Thoracic aorta (tissue), 2 donors: ENCODE measurements at places on chromosomes 2 and 18.

DNA sequence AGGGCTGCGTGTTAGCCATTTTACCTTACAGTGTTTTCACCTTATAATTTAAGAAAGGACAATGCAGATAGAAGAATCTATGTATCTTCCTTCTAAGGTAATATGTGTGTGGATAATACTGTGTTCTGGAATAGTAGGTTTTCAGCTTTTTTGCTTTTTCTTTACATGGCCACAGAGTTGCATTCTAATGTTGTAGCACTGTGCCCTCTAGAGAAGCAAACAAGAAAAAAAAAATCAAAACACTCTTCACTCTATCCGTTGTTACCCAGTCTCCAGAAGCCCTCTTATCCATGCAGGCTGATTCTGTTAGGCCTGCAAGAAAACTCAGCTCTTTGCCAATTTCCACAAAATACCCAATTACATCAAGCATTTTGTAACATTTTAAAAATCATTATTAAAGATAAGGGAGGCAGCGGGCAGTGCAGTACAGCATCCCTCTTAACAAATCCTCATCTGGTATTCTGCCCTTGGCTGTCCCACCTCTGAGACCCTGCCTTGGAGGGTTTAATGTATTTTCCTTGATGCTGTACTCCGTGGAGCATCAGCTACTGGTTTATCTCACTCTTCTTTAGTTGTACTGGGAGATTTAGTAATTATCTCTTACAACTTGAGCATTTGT is 41.8 kb downstream of the CDH7 start:
- H3K27ac ChIP-seq, result no peak overlapping the region
- H3K4me1 ChIP-seq, result no peaks in the 10 kb centered on the region
- DNase-seq, result no peak
- no peaks in the 10 kb centered on the region for H3K27me3 ChIP-seq

- no peak for DNase-seq
- peaks cover 16% of the 10 kb centered on the region for H3K4me1 ChIP-seq
- no peaks in the 10 kb centered on the region for H3K36me3 ChIP-seq
- no peaks in the 10 kb centered on the region for H3K27me3 ChIP-seq
These were observed 22.3 kb upstream of the CAVIN2 start for GRCh38 chr2:191869178-191869577.

DNA sequence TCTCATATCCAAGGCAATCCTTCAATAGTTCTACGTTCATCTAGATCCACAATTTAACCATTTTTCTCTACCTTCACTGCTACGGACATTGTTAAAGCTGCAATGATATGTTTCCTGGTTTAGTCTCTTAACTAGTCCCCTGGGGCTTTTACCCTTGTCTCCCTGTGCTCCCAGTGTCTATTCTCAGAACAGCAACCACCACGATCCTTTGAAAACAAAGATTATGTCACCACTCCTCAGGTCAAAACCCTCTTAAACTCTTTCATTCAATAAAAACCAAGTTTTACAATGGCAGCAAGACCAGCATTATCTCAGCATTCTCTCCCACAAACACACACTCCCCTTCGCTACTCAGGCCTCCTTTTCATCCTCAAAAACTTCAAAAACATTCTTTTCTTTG is 298.2 kb upstream of the CHST9 start:
- H3K27me3 ChIP-seq, result no peaks in the 10 kb centered on the region
- no peak for DNase-seq
- H3K4me1 ChIP-seq, result no peaks in the 10 kb centered on the region
- no peak overlapping the region for H3K27ac ChIP-seq
- no peaks in the 10 kb centered on the region for H3K36me3 ChIP-seq
- H3K4me3 ChIP-seq, result no peak overlapping the region

DNA sequence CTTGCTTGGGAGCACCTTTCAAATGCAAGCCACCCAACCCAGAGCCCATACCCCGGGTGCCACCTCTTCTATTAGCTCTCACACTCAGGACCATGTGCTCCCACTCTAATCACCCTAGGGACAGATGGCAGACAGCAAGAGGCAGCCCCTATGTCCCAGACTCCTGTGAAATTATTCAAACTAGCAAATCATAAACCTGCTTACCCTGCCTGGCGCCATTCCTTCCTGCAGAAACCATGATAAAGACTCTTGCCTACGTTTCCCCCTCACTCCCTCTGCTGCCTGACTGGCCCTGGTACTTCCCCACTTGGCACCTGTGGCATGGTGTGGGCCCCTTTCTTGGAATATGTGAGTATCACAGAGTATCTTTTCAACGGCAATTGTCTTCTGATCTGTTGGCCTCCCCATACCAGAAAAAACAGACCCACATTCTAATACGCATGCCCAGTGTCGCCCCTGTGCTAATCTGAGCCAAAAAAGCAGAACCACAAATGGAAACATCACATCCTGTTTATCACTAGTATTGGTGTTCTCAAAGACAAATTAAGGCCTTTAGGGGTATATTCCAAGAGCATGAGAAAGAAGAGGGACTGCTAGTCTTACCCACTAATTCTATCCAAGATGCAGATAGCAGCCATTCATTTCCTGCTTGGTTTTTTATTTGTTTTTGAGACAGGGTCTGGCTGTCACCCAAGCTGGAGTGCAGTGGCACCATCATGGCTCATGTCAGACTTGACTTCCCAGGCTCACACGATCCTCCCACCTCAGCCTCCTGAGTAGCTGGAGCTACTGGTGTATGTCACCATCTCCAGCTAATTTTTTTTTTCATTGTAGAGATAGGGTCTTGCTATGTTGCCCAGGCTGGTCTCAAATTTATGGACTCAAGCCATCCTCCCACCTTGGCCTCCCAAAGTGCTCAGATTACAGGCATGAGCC is 44.1 kb upstream of the TTC39C start:
- no peak overlapping the region for H3K4me3 ChIP-seq
- H3K27ac ChIP-seq, result no peak overlapping the region
- no peak for DNase-seq
- H3K27me3 ChIP-seq, result no peaks in the 10 kb centered on the region
- no peaks in the 10 kb centered on the region for H3K36me3 ChIP-seq

DNA sequence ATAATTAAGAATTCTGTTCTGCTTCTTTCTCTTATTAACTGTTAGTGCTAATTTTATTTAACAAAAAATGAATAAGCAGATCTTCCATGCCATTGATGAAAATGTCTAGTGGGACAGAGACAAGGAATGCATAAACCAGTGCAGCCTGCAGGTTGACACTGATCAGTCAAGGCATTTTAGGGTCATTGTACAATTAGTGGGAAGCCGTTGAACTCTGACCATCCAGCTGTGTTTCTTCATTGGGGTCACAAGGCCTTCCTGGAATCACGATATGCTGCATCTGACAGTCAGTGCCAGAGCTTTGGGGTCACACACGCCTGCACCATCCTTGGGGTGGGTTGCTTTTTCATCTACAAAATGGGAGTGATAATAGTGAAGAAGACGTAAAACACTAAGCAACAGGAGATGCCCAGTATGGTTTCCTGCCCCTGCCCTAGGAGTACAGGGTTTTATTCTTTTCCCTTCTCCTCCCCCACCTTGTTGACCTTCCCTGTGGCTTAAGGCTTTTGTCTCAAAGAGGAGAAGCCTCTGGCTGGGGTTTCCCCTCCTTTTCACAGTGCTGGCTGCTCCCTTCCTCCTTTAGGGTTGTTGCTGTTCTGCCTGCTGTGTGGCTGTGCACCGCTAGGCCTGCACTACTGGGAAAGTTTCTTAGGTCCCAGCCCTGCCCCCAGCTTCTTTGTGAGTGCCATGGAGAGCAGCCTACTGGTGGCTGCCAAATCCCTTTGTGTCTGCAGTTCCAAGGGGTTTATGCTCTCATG is 245.6 kb downstream of the TPGS2 start:
- H3K4me1 ChIP-seq, result peaks cover 20% of the 10 kb centered on the region
- DNase-seq, result no peak
- no peaks in the 10 kb centered on the region for H3K27me3 ChIP-seq
- no peak overlapping the region for H3K4me3 ChIP-seq

GRCh38 chr18:61371111-61371510 is 37.9 kb downstream of the CDH20 start:
- no peak overlapping the region for H3K27ac ChIP-seq
- H3K4me1 ChIP-seq, result no peaks in the 10 kb centered on the region
- no peak overlapping the region for H3K4me3 ChIP-seq
- H3K36me3 ChIP-seq, result no peaks in the 10 kb centered on the region

GRCh38 chr18:11654736-11655605 is 34.1 kb upstream of the GNAL start:
- H3K36me3 ChIP-seq, result no peaks in the 10 kb centered on the region
- H3K27me3 ChIP-seq, result no peaks in the 10 kb centered on the region
- peak overlapping the region; percentile 36 for H3K4me3 ChIP-seq
- H3K27ac ChIP-seq, result no peak overlapping the region

DNA sequence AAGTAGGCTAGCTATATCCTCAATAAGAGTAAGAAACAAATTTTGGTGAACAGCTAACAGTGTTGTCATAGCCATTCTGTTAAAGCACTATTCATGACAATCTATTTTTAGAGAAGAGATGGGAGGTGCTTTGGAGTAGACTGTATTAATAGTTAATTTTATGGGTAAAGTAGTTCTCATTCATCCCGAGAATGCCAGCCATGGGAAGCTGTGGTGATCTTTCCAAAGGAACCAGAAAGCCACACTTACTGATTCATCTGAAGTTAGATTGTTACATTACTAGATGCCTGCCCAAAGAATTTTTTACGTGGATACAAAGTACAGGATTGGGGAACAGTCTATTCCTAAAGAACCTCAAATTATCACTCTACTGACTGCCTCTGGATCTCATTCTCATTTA is 74.6 kb downstream of the ZRANB3 start:
- no peak for DNase-seq
- H3K4me3 ChIP-seq, result no peak overlapping the region
- H3K36me3 ChIP-seq, result no peaks in the 10 kb centered on the region

DNA sequence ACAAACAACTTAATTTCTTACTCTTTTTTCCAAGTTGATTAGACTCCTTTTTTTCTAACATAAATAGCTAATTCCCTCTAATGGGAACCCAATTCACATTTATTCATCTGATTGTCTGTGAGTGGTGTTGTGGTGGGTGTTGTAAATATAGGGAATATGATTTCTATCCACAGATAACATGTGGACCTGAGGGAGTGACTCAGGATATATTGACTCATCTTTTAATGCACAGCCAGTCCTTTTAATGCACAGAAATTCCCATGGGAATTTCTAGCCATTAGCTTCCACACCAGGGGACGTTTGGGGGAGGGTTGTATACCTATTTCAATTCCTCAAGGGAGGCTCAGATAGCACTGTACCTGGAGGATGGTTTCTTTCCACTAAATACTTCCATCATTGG is 1339.6 kb upstream of the LRRTM1 start:
- no peaks in the 10 kb centered on the region for H3K4me1 ChIP-seq
- H3K27ac ChIP-seq, result no peak overlapping the region
- H3K27me3 ChIP-seq, result no peaks in the 10 kb centered on the region
- H3K4me3 ChIP-seq, result no peak overlapping the region
- DNase-seq, result no peak
- H3K36me3 ChIP-seq, result no peaks in the 10 kb centered on the region

- H3K27me3 ChIP-seq, result no peaks in the 10 kb centered on the region
- DNase-seq, result no peak
- H3K27ac ChIP-seq, result no peak overlapping the region
- H3K36me3 ChIP-seq, result no peaks in the 10 kb centered on the region
These were observed 84.5 kb upstream of the RBBP8 start for GRCh38 chr18:22848615-22849014.

GRCh38 chr2:128260239-128261138 is 58.2 kb downstream of the HS6ST1 start:
- H3K36me3 ChIP-seq, result no peaks in the 10 kb centered on the region
- H3K4me3 ChIP-seq, result peak overlapping the region; percentile 43
- H3K27ac ChIP-seq, result peak overlapping the region; percentile 67
- DNase-seq, result peak; percentile 21
- H3K27me3 ChIP-seq, result no peaks in the 10 kb centered on the region
- peaks cover 3% of the 10 kb centered on the region for H3K4me1 ChIP-seq

DNA sequence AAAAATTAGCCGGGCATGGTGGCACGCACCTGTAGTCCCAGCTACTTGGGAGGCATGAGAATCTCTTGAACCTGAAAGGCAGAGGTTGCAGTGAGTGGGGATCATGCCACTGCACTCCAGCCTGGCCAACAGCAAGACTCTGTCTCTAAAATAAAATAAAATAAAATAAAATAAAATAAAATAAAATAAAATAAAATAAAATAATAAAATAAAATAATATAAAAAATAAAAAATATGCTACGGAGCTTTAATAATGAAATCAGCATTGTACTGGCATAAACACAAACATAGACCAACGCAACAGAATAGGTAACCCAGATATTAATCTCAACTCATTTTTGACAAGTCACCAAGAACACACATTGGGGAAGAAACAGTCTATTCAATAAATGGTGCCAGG is 973.4 kb upstream of the SOX11 start:
- H3K4me3 ChIP-seq, result no peak overlapping the region
- H3K27ac ChIP-seq, result no peak overlapping the region
- no peaks in the 10 kb centered on the region for H3K27me3 ChIP-seq
- H3K4me1 ChIP-seq, result no peaks in the 10 kb centered on the region

DNA sequence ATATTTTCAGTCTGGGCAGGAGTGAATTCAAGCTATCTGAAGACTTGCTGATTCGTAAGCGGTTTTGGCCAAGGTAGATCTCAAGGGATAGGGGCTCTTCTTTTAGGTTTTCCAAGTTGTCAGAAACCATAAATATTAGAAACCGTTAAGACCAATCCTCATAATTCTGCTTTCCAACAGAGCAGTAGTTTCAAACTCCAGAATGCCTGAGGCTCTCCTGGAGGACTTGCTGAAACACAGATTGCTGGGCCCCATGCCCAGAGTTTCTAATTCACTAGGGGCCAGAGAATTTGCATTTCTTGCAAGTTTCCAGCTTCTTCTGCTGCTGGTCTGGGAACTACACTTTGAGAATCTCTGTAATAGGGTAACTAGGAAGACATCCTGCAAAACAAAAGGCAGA is 1855.7 kb upstream of the CELF4 start:
- no peaks in the 10 kb centered on the region for H3K4me1 ChIP-seq
- H3K4me3 ChIP-seq, result no peak overlapping the region
- no peak for DNase-seq
- H3K36me3 ChIP-seq, result no peaks in the 10 kb centered on the region
- H3K27ac ChIP-seq, result no peak overlapping the region

DNA sequence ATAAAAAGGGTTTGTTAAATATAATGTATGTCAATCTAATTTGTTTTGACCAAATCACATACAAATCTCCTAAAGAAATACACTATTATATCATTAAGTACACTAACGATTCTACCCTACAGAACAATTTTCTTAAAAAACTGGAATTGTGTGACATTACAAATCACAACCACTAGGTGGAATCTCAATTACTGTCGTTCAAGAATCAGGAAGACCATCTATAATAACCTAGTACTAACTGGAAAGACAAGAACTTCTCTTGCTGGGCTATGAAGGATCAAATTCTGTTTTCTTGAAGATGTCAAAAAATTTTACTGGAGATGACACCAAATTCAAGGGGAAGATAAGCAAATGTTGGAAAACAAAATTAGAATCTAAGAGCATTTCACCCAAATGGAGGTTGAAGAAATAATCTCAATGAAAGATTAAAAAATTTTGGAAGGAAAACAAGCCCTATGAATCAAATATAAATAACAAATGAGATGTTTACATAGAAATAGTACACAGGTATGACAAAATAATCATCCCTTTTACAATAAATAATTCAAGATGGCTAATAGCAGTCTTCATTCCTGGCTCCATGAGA is 110.9 kb downstream of the STK39 start:
- no peaks in the 10 kb centered on the region for H3K27me3 ChIP-seq
- no peaks in the 10 kb centered on the region for H3K4me1 ChIP-seq
- no peak for DNase-seq
- H3K27ac ChIP-seq, result no peak overlapping the region
